Osteoblast (primary cell): ENCODE measurements at places on chromosomes 6 and 20. TPM values are rescaled to one million over a fixed set of nuclear protein-coding genes. Genes with fewer than 3 reads are reported as not detected.

- no peaks in the 10 kb centered on the region for H3K27me3 ChIP-seq
- H3K27ac ChIP-seq: no peak overlapping the region
- no peak overlapping the region for H3K4me3 ChIP-seq
- DNase-seq: no peak
- H3K36me3 ChIP-seq: no peaks in the 10 kb centered on the region
These were observed 50.0 kb downstream of the BCAS1 start for GRCh38 chr20:54020348-54020747.

BNIP5 gene
- total RNA-seq: not detected in 2 replicates

RNF39 gene
- not detected in 2 replicates for total RNA-seq

PRPF6 gene
- 47.1 and 56.1 TPM in 2 replicates for total RNA-seq

DNA sequence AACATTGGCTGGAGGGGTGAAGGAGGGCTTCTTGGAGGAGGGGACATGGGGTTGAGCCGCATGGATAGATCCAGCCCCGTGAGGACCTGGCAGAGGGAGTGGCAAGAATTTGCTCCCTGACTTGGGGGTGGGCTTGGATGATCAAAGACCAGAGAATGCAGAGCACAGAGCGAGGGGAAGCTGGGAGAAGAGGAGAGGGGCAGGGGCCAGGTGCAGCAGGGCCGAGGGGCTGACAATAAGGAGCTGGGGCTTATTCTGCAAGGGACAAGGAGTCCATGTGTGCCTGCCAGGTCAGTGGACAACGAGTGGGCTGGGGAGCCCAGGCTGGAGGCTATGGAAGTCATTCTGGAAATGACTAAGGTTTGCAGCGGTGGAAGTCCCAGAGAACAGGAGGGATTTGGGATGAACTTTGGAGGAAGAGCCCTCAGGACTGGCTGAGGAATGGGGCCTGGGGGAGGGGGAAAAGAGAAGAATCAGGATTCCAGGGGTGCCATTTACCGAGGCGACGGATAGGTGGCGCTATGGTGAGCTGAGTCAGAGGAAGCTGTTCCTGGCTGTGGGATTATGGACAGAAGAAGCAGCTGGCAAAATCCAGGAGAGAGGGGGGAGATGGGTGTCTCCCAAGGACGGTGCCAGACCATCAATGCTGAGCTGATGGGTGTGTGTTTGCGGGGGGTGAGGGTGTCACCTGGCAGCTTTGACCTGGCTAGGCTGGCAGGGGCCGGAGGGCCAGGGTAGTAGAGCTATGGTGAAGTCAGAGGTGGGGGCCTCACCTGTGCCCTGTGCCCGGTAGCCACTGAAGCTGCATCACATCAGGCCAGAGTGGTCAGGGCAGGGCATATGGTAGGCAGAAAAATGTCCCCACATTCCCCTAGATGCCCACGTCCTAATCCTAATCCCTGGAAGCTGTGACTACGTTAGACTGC, 7.8 kb downstream of the KCNG1 start:
- DNase-seq: peak; percentile 97
- H3K36me3 ChIP-seq: no peaks in the 10 kb centered on the region
- peaks cover 11% of the 10 kb centered on the region for H3K4me1 ChIP-seq
- no peak overlapping the region for H3K27ac ChIP-seq
- H3K4me3 ChIP-seq: no peak overlapping the region

GRCh38 chr6:16333580-16333979, 95.2 kb downstream of the GMPR start:
- no peaks in the 10 kb centered on the region for H3K36me3 ChIP-seq
- peaks cover 63% of the 10 kb centered on the region for H3K4me1 ChIP-seq
- no peak for DNase-seq
- H3K4me3 ChIP-seq: no peak overlapping the region
- H3K27me3 ChIP-seq: no peaks in the 10 kb centered on the region
- peak overlapping the region; percentile 85 for H3K27ac ChIP-seq

NUDT3 gene
- total RNA-seq: 37.6 and 42.4 TPM in 2 replicates

- H3K4me3 ChIP-seq: no peak overlapping the region
- no peaks in the 10 kb centered on the region for H3K36me3 ChIP-seq
- H3K4me1 ChIP-seq: no peaks in the 10 kb centered on the region
- H3K27me3 ChIP-seq: no peaks in the 10 kb centered on the region
- H3K27ac ChIP-seq: no peak overlapping the region
These were observed 481.9 kb downstream of the UTRN start for GRCh38 chr6:144767051-144767450.

DNA sequence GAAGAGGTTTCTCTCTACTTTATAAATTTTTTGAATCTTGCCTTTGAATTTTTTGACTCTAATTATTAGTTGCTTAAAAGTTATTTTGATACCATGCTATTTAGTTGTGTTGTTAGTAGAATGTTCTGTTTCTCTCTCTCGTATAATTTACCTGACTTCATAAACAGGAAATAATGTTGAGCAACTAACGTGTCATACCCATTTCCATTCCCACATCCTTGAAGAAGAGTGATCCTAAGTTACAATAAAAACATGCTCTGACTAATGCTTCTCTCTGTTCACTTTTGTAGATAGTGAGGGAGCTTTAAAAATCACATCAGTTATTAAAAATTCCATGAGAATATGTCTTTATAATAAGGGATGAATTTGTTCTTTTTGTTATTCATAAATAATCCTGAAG, 69.7 kb downstream of the SAMD5 start:
- H3K4me1 ChIP-seq: no peaks in the 10 kb centered on the region
- no peaks in the 10 kb centered on the region for H3K36me3 ChIP-seq
- H3K27me3 ChIP-seq: no peaks in the 10 kb centered on the region
- no peak overlapping the region for H3K27ac ChIP-seq
- H3K4me3 ChIP-seq: no peak overlapping the region

DNA sequence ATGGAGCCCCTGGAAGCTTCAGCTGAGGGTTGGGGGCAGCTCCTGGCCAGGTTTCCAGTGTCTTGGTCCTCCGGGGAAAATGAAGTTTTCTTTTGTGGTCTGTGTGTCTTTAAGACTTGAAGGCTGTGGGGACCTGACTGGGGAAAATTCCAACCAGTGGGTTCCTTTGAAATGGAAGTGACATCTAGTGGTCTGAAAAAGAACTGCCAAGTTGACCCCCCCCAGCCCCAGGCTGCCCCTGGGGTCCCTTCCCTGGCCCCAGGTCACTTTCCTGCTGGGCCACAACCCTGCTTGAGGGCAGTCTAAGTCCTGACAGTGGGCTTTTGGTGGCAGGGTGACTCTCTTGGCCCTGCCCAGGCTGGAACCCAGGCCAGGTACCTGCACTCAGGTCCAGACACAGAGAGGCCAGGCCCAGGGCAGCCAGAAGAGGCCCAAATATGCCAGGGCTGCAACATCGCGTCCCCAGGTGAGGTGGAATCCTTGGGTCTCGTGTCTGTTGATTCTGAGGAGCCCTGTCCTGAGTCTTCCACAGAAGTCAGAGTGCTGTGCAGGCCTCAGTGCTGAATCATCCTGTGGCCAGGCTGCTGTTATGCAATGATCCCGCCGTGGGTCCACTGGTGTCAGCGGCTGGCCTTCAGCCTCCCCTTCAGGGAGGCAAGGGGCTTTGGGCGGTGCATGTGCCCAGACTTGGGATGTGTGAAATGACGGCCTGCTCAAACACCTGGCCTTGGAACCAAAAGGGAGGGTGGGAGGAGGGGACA, 68.4 kb downstream of the VEGFA start:
- H3K27ac ChIP-seq: peak overlapping the region; percentile 61
- H3K4me3 ChIP-seq: no peak overlapping the region
- peaks cover 37% of the 10 kb centered on the region for H3K4me1 ChIP-seq
- DNase-seq: peak; percentile 86
- H3K36me3 ChIP-seq: no peaks in the 10 kb centered on the region
- no peaks in the 10 kb centered on the region for H3K27me3 ChIP-seq

GRCh38 chr6:6682225-6682624, 93.7 kb downstream of the LY86 start:
- no peaks in the 10 kb centered on the region for H3K4me1 ChIP-seq
- no peaks in the 10 kb centered on the region for H3K36me3 ChIP-seq
- peaks cover 16% of the 10 kb centered on the region for H3K27me3 ChIP-seq
- DNase-seq: no peak

TFAP2D gene
- not detected in 2 replicates for total RNA-seq

EEF1A2 gene
- not detected in 2 replicates for total RNA-seq

DNA sequence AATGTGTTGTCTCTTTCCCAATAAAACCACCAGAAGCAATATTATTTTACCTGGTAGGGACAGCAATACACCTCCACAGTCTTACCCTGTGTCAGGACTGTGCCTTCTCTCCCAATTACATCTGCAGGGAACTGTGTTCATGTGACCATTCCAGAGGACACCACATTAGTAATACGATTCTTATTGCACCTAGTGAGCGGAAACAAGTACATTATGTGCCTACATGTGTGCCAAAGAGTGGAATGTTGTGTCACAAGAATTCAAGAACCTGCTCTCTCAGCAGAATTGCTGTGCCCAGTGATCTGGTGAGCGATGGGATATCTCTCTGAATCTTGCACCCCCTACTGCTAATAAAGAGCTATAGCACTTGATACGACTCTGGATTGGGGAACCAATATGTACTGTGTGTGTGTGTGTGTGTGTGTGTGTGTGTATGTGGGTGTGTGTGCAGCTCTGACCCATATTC, 57.4 kb upstream of the FOXC1 start:
- peak; percentile 88 for DNase-seq
- H3K27ac ChIP-seq: no peak overlapping the region

NHLRC1 gene
- 2.4 and 2.9 TPM in 2 replicates for total RNA-seq

C6orf58 gene
- under 0.01 TPM in 1 of 2 replicates, not detected in the other for total RNA-seq

RFX6 gene
- not detected in 2 replicates for total RNA-seq
